ENCODE measurements at places on chromosomes 2 and 18. TPM values are rescaled to one million over a fixed set of nuclear protein-coding genes. Genes with fewer than 3 reads are reported as not detected.

DNA sequence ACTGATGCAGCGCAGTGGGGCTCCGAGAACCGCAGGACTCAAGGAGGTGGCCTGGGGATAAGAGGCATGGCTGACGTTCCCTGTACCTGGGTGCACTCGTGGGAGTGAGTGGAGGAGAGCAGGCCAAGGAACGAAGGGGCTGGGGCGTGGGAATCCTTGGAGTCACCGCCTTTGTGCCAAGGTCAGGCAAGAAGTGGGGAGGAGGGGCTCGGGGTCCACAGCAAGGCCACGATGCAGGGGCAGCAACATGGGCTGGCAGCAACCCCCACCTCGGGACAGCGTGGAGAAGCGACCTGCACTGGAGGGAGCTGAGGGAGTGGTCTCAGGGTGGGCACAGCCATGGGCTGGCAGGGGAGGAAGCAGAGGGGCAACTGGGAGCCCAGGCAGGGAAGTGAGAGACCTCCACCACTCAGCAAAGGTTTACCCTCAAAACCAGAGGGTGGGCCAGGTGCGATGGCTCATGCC, 18.6 kb downstream of the ARID5A start:
- DNase-seq: peak; percentile 26

- DNase-seq: no peak
Measured at GRCh38 chr2:198297350-198297749, 493.0 kb downstream of the PLCL1 start.

GRCh38 chr2:40101131-40101575, 322.1 kb upstream of the THUMPD2 start:
- DNase-seq: no peak

The B3GNT7 gene
- 0.72 TPM for total RNA-seq

The CD226 gene
- 0.36 TPM for total RNA-seq

The PARD6G gene
- total RNA-seq: 2.2 TPM

The RPL31 gene
- total RNA-seq: 760 TPM

Measured in osteoblast (primary cell).